MM.1S (cell line): ENCODE measurements at places on chromosomes 1 and 21.

DNA sequence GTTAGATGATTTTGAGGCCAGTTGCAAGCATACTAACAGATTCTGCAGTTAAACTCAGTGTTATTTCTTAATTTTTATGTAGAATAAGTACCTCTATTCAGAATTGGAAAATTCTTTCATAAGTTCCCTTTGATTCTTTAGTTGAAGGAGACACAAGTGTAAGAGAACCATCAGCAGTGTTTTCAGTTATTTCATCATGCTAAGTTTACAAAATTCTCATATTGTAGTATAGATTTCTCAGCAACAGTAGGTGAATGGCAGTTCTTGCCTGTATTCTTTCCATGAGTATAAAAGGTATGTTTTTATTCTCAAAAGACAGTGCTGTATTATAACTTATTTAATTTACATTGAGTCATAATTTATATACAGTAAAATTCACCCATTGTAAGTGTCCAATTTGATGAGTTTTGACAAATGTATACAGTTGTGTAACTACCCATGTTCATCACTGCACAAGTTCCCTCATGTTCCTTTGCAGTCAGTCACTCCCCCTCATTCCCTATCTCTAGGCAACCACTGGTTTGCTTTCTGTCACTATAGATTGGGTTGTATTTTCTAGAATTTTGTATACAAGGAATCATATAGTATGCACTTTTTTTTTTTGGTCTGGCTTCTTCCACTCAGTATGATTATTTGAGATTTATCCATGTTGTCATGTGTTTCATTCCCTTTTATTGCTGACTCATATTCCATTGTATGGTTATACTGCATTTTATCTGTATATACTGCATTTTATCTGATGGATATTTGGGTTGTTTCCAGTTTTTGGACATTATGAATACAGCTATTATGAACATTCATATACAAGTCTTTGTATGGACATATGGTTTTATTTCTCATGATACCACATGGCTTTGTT is 3.9 kb downstream of the RPS6KC1 start:
- no peak for DNase-seq

DNA sequence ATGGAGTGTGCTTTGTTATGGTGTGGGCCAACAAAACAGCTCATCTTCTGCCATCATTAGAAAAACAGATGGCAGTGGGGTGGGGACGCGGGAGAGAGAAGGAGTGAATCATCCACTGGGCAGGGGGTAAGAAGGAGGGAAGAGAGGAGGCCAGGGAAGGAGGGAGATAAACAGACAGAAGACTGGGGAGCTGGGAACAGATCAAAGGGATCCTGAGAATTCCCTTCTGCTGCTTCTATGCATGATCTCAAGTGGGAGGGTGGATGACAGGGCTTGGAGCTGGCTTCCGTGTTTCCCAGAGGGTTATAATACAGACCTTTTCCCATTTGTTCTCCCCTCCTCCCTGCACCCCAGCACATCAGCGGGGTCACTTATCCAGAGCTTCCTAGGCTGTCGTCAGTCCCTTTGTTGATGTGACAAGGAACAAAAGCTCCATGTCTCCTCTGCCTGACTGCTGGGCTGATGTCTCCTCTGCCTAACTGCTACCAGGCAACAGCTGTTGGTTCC is 338.6 kb downstream of the PAPPA2 start:
- DNase-seq, result no peak

GRCh38 chr1:27884006-27884954 is 11.9 kb downstream of the THEMIS2 start:
- no peak for DNase-seq

- no peak for DNase-seq
Measured at GRCh38 chr1:54476530-54477109, 70.4 kb upstream of the SSBP3 start.

DNA sequence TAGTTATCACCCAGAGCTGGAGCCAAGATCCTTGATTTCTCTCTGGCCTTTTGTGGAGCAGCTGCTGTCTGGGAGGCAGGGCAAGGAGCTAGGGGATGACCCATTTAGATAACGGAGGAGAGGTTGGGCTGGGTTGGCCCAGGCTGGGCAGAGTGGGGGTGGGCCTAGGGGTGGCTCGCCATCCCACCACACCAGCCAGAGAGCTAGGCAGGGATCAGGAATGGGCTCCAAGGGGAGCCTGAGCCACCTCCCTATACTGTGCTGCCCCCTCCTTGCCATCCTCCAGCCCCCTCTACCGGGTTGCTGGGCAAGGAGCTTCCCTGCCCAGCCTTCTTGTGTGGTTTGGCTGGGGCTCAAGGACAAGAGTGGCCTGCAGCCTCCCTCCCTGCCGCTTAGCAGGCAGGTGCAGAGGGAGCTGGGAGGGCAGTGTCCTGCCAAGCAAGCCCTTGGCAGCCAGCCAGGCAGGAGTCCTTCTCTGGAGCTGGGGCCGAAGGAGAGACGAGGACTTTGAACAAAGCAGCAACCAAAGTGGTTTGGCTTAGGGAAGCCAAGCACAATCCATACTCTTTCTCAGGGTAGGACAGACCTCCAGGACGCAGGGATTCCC is 4.1 kb downstream of the NUAK2 start:
- DNase-seq, result no peak

- DNase-seq, result no peak
Measured at GRCh38 chr1:210523830-210524229, 195.1 kb downstream of the HHAT start.

DNA sequence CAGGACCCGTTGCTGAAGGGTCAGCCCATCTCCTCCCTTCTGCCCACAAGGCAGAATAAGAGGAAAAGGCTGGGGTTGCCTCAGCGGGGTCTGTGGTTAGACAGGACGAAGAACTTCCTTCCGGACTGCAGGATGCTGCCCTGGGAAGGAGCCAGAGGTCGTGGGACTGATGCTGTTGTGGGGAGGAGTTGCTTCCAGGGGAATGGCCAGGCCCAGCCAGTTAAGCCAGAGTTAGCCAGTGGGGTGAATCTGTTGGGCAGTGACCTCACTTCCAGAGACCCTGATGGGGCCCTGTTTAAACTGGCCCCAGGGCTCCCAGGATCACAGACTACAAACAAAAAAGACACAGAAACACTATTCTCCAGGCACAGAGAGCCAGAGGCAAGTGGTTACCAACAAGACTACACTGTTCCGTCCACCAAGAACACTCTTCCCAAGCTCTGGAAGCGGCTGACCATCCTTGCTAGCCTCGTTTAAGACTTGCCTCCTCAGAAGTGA is 13.0 kb downstream of the FAM229A start:
- DNase-seq, result no peak

DNA sequence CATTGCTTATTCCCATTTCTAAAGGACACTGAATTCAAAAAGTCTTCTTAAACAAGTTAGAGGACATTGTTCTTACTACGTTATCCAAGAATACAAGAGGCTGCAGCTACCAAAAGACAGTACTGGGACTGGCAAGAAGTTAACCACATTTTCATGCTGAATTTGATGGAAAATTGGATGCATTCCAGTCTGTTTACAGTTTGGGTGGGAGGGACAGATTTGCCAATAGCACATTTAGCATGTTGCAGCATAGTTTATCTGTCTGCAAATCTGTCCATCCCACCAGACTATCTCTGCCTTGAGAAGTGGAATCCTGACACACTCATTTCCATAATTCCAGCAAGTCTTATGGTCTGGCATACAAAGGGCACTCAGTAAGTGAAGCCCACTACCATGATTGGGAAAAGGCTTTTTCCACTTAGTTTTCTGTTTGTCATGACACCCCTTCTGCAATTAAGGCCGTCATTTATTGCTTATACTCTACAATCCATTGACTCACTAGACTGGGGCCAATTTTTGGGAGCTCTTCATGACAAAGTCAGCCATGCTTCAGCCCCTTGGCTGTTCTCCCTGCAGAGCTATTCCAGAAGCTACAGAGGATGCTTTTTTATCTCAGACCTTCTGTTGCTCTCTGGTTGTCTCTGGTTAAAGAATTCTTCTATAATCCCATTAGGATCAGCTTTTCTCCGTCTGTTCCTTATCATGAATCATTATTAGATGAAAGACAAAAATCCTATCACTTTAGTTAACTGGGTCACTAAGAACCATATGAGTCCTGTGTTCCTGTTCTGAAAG is 355.8 kb upstream of the PTBP2 start:
- no peak for DNase-seq
